ENCODE measurements at places on chromosomes 2 and 18.

DNA sequence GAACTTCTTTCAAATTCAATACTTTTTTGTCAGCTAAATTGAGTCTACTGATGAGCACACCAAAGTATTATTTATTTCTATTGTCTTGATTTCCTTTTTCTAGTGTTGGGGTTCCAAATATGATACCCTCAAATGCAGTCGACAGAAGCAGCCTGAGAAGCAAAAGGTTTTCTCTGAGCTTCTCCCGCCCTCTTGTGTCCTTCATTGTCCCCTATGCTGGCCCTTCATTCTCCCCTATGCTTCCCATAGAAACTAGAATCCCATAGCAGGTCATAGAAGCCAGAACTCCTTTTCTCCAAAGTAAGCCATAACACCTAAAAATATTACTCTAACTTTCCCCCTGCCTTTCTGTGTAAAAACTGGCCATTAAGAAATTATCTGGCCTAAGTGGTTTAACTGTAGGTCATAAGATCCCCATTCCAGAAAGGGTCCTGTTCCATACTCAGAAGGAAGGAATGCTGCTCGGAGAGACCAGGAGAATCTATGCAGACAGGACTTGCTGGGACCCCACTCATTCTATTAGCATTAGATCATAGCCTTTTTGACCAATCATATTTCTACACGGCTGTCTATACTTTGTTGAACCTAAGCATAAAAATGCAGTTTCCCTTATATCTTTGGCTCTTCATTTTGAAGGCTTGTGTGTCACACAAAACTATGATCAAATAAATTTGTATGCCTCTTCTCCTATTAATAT lies 764.6 kb upstream of the PKDCC start:
- no peak for DNase-seq

- DNase-seq: no peak
These were observed 165.2 kb upstream of the ALKAL2 start for GRCh38 chr2:453132-453531.

DNA sequence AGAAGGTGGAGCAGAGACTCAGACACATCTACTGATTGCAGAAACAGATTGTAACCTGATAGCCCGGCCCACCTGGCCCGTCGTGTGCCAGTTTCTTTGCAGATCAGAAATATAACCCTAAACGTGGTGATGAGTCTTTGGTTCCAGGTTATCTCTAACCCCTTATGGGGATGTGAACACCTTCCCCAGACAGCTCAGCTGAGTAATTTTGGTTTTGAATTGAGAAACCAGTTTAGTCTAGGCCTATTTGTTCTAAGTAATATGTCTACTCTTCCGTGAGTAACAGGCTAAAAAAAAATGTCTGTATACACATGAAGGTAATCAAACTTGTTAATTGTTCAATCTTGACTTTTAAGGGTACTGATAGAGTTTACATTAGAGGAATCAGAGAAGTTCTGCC lies 35.7 kb downstream of the RASGRP3 start:
- DNase-seq: no peak

DNA sequence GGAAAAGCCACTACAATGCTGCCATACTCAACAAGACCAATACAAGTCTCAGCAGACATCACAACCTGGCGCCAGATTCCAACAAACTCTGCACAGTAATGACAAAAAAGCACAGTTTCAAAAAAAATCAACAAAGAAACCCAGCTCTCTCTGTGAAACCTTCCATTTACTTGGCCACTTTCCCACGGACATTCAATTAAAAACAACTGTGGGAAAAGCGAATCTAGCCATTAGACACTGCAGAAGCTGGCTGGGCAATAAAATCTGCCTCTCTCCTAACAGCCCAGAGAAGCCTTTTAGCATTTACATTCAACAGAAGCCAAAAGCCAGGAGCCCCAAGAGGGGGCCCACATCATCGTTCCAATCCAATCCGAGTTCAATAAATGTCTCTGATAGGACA lies 128.9 kb downstream of the HDAC4 start:
- DNase-seq: no peak

GRCh38 chr2:49515996-49516782 lies 361.9 kb upstream of the FSHR start:
- DNase-seq: no peak

- DNase-seq: no peak
These were observed 16.3 kb upstream of the MFF start for GRCh38 chr2:227308784-227309183.

DNA sequence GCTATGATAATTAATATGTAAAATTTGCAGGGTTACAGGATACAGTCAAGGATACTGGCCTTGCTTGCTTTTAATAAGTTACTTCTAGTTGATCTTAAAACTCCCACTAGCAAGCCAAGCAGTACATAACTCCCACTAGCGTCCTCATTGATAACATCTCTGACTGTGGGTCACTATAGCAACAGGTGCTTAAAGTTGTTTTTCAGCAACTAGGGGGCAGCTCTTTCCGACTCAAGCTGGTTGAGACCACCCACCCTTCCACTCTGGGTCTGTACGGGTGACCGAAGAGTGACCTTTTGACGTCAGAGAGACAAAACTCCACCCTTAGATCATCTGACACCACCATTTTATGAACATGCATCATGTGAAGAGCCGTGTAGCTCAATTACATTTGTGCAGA lies 208.6 kb downstream of the MYO1B start:
- no peak for DNase-seq

- DNase-seq: no peak
These were observed 21.2 kb upstream of the EPAS1 start for GRCh38 chr2:46275995-46276394.
